Activated CD8-positive, alpha-beta memory T cell treated with anti-CD3 and anti-CD28 coated beads for 36 hours (primary cell): ENCODE measurements at places on chromosomes 5 and 9. TPM values are rescaled to one million over a fixed set of nuclear protein-coding genes. Genes with fewer than 3 reads are reported as not detected.

BARHL1 gene
- not detected for total RNA-seq

PTPRD gene
- 0.10 TPM for total RNA-seq

SLC25A48 gene
- total RNA-seq = not detected

DCP2 gene
- total RNA-seq = 64.0 TPM

KLHL3 gene
- 3.6 TPM for total RNA-seq

ZFP2 gene
- total RNA-seq = 0.61 TPM

BDP1 gene
- 32.5 TPM for total RNA-seq

NCBP1 gene
- total RNA-seq = 58.2 TPM

GFI1B gene
- not detected for total RNA-seq

CCNO gene
- 0.19 TPM for total RNA-seq

TMEM174 gene
- total RNA-seq = not detected

CDH6 gene
- not detected for total RNA-seq

CCIN gene
- not detected for total RNA-seq

GPBP1 gene
- total RNA-seq = 78.7 TPM

SLC46A2 gene
- not detected for total RNA-seq

TAF11L5 gene
- total RNA-seq = not detected

ATP6V1G1 gene
- total RNA-seq = 39.6 TPM

OR1J2 gene
- total RNA-seq = not detected

FUT7 gene
- total RNA-seq = 0.06 TPM

ECPAS gene
- total RNA-seq = 88.8 TPM
